Cerebellar nuclear complex (tissue), 1 donor: ENCODE measurements at places on chromosomes 7 and 10.

GRCh38 chr7:30224511-30225062, 59.8 kb upstream of the ZNRF2 start:
- DNase-seq = no peak

GRCh38 chr10:111954386-111954785, 229.2 kb downstream of the GPAM start:
- no peak for DNase-seq

GRCh38 chr7:134996097-134996550, 9.8 kb downstream of the AGBL3 start:
- DNase-seq = no peak

- no peak for DNase-seq
Observed at GRCh38 chr10:100970076-100970913, 991 bp downstream of the SEMA4G start.

- DNase-seq = no peak
Observed at GRCh38 chr10:77905086-77905748, 21.3 kb downstream of the DLG5 start.

DNA sequence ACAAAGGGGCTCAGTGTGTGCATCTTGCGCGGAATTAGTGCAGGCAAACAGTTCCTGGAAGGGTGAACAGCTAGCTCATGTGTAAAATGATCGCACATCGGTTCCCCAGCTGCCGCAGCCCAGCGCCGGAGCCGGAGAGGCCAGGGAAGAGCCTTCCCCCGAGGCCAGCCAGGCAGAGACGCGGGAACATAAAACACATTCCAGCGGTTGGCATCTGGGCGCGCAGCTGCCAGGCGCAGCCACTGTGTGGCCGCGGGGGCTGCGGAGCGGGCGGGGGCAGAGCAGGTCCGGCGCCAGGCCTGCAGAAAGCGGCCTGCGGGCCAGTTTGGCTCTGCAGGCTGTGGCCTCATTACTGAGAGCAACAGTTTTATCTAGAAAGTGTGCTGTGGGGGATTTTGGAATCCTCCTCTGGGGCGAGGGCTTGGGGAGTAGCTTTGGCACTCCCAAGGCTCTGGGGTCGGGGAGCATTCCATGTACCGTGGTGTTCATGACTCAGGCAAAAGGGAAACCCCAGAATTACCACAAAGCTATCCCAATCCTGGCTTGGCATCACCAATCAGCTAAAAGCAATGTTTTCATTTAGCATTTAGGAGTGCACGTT, 74.3 kb downstream of the SAMD9 start:
- no peak for DNase-seq

GRCh38 chr7:147980826-147981813, 609.4 kb upstream of the C7orf33 start:
- DNase-seq = no peak
